Spinal cord (tissue), 10 donors: ENCODE measurements at places on chromosomes 7 and 10.

DNA sequence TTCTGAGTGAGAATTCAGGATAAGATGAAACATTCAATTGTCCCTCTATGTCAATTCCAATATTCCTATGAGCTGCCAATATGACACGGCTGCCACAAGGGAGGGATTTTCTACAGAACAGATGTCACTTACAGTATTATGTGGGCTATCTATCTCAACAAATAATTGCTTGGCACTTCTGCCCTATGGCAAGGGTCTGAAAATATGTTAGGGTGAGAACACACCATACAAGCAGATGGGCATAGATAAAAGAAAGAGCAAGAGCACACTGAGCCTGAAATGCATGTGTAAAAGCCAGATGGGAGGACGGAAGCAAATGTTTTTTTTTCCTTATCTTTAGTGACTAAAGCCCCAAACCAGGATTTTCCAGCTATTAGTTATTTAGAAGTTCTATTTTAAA, 70.1 kb upstream of the TFEC start:
- peak; percentile 76 for DNase-seq

GRCh38 chr10:34886906-34887642, 72.0 kb upstream of the PARD3 start:
- DNase-seq = no peak

GRCh38 chr10:73840056-73840402, 28.6 kb upstream of the NDST2 start:
- DNase-seq = no peak

- DNase-seq = no peak
These were observed 13.5 kb downstream of the ESYT2 start for GRCh38 chr7:158815800-158816128.

- no peak for DNase-seq
These were observed 181.0 kb downstream of the PRPF18 start for GRCh38 chr10:13767676-13768178.

DNA sequence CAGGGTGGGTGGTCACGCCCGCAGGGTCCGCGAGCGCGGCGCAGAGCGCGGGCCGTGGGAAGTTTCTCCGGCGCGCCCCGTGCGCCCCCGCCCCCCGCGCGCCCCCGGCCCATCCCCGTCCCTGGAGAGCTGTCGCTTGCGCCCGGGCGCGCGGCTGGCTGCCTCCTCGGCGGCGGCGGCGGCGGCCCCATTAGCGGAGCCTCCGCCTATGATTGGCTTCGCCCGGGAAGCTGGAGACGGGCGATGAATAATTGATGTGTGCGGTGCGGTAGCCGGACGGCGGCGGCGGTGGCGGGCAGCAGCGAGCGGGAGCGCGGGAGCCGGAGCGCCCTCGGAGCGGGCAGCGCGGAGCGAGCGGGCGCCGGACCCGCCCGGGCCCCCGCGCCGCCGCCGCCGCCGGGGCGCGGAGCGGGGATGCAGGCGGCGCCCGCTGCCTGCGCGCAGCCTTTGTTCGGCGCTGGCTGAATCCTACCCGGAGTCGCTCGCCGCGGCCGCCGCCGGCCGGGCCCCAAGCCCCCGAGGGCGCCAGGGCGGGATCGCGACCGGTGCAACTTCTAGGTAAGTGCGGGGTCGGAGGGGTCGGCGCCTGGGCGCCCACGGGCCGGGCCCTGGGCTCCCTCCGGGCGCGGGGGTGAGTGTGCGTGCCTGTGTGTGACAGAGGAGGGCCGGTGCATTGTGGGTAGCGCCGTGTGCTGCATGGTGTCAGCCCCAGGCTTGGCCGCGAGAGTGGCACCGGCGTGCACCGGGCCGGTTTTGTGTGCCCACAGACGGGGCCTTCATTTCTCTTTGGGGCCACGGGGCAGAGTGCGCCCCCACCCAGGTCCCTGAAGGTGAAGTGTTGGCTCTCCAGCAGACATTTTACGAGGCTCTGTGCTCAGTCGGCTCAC, 103.8 kb upstream of the PPIF start:
- peak; percentile 91 for DNase-seq

DNA sequence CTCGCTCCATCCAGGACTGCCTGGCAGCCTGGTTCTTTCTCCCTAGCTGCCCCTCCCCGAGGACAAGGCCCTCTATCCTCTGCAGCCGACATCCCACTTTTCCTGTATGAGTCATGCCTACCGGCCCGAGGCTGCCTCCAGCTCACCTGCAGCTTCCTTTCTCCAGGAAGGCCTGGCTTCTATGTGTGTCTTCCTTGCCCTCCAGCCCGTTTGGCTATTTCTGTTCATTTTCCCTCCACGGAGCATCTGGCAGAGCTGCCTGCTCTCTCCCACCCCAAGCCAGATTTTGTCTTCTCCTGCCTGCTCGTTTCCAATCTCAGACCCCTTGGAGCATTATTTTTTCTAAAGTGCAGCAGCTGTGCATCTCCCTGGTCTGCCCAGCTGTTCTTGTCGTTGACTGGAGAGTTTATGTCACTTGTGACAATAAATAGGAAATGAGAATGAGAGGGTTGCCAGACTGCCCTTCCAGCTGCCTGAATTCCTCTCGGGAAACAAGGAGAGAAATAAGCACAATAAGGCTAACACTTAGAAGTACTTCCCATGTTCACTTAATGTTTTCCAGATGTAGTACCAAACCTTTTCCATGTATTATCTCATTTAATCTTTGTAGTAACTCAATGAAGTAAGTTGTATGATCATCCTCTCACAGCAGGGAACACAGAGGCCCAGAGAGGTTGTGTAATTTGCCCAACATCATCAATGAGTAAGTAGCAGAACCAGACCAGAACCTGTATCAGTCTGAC, 19.7 kb downstream of the UBTD1 start:
- no peak for DNase-seq

GRCh38 chr10:43952760-43953159, 304.1 kb upstream of the ZNF32 start:
- no peak for DNase-seq

- no peak for DNase-seq
These were observed 85.6 kb downstream of the CHST15 start for GRCh38 chr10:124007773-124008145.

DNA sequence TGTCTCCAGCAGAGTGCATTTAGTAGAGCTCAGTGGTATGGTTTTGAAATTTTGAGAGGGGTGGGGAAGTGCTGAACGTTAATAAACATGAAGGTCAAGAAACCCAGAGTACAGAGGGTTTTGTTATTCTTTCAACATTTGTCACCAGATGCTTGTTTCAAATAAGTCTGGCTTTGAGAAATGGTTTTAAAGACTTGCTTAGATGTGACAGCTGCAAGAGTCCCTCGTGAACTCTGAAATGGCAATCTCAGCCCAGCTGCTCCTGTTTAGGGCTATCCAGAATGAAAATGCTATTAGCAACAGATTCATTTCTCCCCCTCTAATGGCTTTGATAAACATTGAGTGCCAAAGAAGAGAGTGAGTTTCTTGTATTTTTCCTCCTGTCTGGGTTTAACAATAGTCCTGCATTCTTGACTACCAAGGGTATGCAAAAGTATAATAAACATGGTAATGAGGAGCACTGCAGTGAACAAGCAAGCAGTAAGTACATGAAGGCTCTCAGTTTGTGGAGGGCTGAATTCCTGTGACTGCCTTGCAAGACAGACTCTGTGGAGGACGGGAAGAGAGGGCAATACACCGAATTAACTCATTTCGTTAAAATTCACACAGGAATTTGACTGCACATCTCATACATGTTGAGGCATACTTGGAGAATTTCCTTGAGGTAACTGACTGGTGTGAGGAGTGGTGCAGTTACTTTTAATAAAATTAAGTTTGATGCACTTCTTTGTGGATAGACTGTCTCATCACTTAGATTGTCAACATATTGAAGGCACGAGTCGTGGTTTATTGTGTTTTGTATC, 490.9 kb downstream of the REEP3 start:
- peak; percentile 86 for DNase-seq

GRCh38 chr10:97590082-97590747, 694 bp downstream of the C10orf62 start:
- no peak for DNase-seq

- no peak for DNase-seq
These were observed 173.0 kb downstream of the NSUN6 start for GRCh38 chr10:18478354-18478753.

DNA sequence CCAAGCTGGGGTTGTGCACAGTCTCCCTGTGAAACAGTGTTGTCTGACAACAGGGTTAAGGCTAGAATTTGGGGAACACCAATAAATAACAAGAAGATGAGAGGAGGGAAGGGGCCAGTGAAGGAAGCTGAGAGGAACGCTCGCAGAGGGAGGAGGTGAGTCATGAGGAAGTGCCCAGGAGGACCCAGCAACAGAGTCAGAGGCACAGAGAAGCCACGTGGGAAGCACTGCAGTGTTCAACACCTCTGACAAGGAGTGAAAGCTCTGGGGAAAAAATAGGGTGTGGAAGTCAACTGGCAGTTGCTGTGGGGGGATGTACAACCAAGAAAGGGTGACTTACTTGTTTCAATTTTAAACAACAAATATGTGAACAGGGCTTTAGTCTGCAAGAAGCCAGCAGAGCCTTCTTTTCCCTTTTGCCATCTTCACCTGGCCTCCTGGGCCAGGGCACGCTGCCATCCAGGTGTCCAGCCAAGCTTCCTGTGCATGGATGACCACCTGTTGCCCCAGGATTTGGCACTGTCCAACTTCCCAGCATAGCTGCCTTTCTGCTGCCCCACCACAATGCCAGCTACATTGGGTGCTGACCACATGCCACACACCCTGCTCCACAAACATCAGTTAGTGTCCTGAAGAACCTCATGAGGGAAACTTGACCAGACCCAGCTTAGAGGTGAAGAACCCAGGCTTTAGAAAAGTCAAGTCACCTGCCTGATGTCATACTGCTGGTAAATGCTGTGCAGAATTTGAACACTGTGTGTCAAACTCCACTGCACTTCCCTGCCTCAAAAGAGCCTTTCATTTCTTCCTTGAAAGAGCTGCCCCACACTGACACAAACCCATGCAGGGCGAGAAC, 69.6 kb downstream of the ATXN7L1 start:
- DNase-seq = no peak

DNA sequence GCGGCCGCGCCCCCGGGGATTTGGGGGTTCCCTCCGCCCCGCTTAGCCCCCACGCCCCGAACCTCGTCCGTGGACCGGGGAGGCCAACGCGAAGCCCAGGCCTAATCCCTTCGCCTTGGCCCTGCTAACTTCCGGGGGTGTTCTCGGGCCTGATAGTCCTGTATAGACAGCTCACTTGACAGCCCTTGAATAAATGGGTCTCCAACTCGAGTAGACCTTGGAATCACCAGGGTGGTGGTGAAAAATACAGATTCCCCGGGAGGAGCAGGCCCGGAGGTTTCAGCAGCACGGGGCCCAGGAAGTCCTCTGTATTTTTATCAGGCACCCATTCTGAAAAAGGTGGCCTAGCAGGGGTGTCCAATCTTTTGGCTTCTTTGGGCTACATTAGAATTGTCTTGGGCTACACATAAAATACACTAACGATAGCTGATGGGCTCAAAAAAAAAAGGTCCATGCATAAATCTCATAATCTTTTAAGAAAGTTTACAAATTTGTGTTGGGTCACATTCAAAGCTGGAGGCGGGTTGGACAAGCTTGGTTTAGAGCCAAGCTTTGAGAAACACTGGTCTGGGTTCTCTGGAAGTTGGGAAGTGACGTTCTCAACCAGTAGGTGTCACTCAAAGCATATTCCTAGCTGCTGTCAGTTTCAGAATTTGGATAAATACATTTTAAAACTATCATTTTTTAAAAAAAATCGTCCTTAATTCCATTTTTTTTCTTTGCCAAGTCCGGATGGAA, 221.7 kb downstream of the PHTF2 start:
- DNase-seq = no peak

GRCh38 chr7:47517821-47518480, 64.0 kb downstream of the TNS3 start:
- no peak for DNase-seq

DNA sequence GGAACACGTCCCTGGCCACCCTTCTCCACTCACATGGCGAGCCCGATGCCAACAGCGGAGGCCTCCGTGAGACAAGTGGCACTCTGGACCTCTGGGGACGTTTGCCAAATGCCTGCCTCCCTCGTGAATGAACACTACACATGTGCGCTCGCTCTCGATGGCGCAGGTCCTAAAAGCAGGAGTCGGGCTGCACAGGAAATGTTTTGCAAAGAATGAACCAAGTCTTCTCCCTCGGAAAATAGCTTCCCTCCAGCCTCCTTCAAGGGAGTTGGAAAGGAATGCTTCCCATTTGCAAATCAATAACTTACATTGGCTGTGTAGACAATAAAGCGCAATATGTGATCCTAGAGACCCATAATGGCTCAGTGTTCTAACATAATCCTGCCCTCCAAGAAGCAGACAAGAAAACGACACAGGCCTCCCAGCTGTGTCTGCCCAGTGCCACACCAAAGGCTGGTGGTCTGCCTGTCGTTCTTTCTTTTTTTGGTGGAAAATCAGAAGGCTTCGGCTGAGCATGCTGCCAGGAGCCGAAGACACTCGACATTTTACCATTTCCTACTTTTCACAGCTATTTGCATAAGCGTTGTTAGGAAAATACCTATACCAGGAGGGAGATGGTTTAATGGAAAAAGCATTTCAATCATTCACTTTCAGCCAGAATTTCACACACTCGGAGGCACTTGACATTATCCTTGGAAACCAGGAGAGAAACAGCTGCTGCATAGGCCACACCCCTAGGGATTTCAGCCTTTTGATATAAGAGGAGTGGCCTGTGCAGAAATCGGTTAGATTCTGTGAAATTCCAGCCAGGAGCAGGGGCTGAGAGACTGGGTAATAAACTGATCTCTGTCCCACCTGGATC, 38.4 kb downstream of the ATXN7L1 start:
- peak; percentile 93 for DNase-seq

DNA sequence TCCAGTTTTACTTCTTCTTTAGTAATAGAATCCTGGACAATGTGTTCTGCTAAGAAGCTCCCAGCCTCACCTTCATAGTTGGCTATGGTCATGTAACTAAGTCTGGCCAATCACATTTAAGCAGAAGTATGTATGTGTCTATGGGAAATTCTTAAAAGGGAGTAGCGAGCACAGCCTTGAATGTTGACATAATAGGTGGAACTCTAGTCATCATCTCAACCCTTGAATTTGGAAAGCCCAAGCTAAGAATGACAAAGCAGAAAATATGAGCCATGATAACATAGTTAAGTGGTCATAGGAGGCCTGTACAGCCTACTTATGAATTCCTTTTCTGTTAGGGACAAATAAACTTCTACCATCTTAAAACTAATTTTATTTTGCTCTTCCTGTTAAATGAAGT, 134.1 kb downstream of the MAGI2 start:
- DNase-seq = no peak

- peak; percentile 59 for DNase-seq
These were observed at the start of gene TMEM184A for GRCh38 chr7:1555813-1556543. TMEM184A (minus strand) TSS chr7:1556205; CDS start chr7:1555484, 721 bp downstream.

GRCh38 chr7:144869082-144869481, 33.2 kb upstream of the TPK1 start:
- DNase-seq = peak; percentile 21
